ENCODE measurements at places on chromosomes 16 and 17.

GRCh38 chr17:60423865-60424264 is 1.6 kb downstream of the CHCT1 start:
- DNase-seq: no peak

- no peak for DNase-seq
These were observed 21.1 kb downstream of the IST1 start for GRCh38 chr16:71916397-71916920.

DNA sequence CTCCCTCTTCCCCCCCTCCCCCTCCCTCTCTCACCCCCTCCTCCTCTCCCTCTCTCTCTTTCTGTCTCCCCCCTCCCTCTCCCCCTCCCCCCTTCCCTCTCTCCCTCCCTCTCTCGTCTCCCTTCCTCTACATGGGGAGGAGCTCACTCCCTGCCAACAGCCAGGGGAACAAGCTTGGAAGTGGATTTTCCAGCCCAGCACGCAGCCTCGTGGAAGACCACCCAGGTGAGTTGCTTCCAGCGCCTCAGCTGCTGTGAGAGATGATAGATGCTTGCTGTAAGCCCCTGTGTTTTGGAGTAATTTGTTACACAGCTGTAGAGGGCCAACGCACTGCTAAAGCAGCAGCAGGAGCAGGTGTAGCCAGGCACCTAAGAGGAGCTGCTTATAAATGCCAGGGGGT is 20.8 kb downstream of the ACTG1 start:
- no peak for DNase-seq

GRCh38 chr17:37725601-37726146 is 19.2 kb downstream of the HNF1B start:
- DNase-seq: no peak

GRCh38 chr17:41009301-41009760 is 403 bp upstream of the KRTAP3-1 start:
- DNase-seq: no peak

GRCh38 chr16:85461022-85461813 is 151.9 kb upstream of the GSE1 start:
- DNase-seq: no peak

DNA sequence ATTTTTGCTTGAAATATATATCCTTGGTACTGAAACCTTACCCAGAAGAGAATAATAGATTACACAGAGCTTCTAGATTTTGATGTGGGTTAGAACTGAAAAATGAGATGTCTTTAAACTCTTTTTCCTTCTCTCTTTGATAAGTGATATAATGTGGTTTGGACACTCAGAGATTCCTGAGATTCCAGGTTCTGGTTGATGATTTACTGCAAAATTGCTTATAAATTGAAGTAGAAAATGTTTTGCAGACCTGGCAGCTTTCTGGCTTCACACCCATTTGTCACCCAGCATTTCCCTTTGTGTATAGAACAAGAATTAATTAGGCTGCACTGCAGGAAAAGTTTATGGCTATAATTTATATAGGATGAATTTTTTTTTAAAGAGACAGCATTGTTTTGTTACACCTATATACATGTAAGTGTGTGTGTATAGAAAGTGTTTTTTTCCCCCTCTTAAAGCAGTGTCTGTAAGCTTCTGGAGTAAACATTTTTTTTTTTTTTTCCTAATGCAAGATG is 23.5 kb downstream of the AATF start:
- no peak for DNase-seq

GRCh38 chr17:83155128-83156121 is 76.0 kb downstream of the METRNL start:
- peak; percentile 95 for DNase-seq

DNA sequence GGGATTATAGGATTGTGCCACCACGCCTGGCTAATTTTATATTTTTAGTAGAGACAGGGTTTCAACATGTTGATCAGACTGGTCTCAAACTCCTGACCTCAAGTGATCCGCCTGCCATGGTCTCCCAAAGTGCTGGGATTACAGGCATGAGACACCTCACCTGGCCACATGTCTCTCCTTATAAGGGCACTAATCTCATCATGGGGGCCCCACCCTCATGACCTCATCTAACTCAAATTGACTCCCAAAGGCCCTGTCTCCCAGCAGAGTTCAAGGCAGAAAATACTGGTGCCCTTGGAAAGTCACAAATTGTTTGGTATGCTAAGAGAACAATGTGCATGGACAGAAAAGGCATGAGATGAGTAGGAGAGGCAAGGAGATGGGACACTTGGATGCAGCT is 49.3 kb upstream of the GRIN2A start:
- DNase-seq: no peak

- DNase-seq: no peak
These were observed 1.1 kb upstream of the BRCA1 start for GRCh38 chr17:43125967-43126910.

GRCh38 chr16:59356709-59357108 is 622.6 kb upstream of the GOT2 start:
- DNase-seq: no peak

Measured in amniotic stem cell (primary cell).